ENCODE measurements at places on chromosomes 5 and 9.

- no peak for DNase-seq
Measured at GRCh38 chr5:96008487-96008886, 46.8 kb upstream of the ELL2 start.

DNA sequence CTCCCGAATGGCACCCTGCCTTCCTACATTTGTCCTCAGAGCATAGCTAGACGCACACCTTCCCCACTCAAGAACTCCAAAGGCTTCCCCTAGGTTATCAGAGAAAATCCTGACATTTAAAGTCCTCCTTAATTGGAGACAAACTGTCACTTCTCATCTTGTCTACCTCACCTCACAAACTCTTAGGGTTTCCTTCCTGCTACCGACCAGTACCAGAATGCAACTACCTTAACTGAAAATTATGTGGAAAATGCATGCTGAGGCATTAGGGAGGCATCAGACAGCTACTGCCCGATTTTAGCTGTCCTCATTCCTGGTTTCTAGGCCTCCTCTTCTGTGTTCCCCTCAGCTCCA, 17.9 kb upstream of the TNIP1 start:
- no peak for DNase-seq

DNA sequence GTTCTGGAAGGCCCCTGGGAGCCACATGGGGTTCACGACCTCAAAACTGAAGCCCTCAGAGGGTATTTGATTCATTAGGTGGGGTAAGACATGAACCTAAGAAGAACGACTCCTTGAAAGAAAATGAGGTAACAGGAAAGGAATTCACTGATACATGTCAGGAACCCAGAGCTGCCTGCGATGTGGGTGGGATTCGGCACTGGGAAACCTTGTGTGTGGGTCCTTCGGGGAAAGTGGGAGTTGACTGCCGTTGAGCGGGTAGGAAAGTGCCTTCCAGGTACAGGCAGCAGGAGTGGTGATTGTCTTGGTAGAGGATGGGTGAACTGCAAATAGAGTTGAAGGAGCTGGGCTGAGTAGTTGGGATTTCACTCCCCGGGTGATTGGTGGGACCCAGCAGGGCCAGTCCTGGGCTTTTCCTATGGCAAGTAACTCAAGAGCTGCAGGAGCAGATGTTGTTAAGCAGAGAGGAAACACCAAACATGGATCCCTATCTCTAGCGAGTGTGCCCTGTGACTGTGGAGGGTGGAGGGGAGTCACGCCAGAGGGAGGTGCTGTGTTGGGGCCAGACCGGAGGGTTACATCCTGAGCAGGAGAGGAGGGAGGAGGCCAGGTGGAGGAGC, 30.8 kb downstream of the ANKRD33B start:
- no peak for DNase-seq

GRCh38 chr9:114627553-114627952, 16.5 kb downstream of the TMEM268 start:
- no peak for DNase-seq

DNA sequence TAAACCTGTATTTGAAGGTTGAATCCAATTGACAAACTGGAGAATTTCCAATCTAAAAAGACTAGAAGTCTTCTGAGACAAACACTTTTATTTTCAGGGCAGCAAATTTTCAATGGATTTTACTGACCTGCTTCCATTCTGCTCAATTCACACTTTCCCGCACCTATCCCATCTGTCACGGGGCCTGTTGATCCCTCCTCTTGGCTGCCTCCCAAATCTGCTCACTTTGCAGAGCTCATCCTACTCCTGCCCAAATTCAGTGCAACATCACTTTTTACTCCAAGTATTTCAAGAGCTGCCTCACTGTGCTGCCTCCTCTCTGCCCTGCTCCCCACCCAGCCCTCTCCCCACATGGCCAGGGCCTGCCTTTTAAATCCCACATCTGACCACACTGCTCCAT, 35.1 kb downstream of the GOLM1 start:
- no peak for DNase-seq

DNA sequence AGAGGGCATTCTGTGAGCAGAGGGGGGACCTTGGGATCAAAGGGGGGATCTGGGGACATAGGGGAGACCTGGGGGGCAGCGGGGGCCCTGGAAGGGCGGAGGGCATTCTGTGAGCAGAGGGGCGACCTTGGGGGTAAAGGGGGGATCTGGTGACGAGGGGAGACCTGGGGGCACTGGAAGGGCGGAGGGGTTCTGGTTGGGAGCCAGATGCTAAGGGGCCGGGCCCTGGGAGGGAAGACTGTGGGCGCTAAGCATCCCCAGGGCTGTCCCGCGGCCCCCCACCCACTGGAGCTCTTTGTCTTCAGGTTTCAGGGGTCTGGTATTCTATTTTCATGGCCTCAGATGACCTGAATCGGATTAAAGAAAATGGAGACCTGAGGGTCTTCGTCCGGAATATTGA, 748 bp downstream of the LCN9 start:
- no peak for DNase-seq

DNA sequence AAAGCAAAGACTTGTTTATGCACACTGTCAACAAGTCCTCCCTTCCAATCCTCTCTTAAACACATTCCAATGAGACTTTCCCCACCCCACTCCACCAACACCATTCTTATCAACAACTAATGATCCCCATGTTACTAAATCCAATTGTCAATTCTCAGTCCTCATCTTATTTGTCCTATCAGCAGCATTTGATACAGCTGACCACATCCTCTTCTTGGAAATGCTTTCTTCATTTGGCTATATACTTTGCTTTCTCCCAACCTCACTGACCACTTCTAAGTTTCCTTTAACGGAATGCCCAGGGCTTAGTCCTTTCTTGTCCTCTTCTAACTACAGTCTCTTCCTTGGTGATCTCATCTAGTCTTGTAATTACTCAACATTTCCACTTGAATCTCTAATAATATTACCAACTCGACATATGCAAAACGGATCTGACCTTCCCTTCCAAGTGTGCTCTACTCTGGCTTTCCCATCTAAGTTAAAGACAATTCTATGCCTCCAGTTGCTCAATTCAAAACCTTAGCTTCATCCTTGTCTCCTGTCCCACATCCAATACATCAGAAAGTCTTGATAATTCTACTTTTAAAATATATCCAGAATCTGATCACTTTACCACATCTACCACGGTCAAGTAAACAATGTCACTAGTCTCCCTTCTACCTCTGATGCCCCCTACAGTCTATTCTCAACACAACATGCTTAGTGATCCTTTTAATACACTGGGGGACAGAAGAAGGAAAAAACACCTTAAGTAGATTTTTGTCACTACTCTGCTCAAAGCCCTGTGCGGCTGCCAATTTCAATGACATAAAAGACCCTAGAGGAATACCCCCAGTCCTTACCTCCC, 25.5 kb downstream of the AGTPBP1 start:
- no peak for DNase-seq

- DNase-seq = no peak
Measured at GRCh38 chr9:109556061-109556460, 58.0 kb upstream of the PTPN3 start.

- no peak for DNase-seq
Measured at GRCh38 chr5:123170816-123171215, 81.8 kb downstream of the PRDM6 start.

- no peak for DNase-seq
Measured at GRCh38 chr9:99231711-99232110, 9.6 kb downstream of the SEC61B start.

All from left lobe of liver (tissue), 2 donors.